CD4-positive, alpha-beta T cell treated with Interleukin-15 for 4 hours (primary cell): ENCODE measurements at places on chromosomes 1 and 21.

- DNase-seq: no peak
Measured at GRCh38 chr1:12477936-12478611, 139.9 kb downstream of the DHRS3 start.

- DNase-seq: no peak
Measured at GRCh38 chr1:198890214-198890930, 251.5 kb downstream of the PTPRC start.

DNA sequence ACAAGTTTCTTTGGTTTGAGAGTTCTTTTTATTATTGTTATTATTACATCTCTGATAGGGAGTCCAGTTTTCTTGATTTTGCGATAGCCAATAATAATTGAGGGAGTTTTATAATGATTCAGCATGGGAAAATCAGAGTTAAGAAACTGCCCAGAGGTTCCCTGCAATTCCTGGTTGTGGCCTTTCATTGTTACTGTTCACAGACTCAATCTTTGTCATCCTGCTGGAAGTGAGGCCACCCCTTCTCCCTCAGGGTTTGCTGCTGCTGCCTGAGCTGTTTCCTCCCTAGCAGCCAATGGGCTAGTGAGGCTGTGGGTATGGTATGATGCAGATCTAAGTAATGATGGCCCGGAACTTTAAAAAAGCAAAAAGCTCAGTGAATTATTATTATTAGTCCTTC is 50.2 kb upstream of the TACSTD2 start:
- DNase-seq: no peak

DNA sequence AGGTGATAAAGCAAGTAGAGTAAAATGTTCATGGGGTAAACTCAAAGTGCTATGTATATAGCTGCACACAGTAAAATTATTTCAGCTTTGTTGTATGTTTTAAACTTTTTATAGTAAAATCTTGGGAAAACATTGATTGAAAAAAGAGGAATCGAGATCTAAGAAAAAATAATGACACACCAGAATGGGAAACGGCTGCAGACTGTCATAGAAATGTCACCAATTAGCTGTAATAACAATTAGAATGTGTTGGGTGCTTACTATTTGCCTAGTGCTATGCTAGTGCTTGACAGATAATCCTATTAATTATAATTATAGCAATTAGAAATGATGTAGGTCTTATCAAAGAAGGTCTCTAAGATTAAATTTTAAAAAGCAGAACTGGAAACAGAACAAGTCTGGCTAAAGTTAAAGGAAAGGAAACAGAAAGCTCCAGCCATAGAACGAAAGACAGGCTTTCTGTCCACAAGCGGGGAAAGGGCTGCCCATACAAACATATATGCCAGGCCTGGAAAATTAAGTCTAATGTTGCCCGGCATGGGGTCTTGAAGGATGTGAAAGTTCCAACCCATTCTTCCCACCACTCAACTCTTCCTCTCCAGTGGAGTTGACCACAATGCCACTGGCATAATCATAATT is 5.0 kb downstream of the PCNX2 start:
- DNase-seq: no peak

DNA sequence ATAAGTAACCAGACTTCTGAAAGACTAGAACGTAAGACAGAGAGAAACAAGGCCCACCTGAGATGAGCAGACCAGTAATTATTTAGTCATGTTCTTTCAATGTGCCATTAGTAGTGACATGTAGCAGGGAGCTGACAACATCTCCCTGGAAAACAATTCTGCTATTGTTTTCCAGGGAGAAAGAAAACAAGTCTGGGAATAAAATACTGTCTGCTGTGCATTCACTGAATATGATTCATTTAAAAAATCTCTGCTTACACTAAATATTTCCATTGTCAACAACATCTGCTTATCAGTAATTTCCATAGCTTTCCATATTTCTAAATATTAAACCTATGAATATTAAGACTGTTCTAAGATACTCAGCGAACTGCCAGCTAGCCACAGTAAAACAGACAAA is 80.0 kb downstream of the VCAM1 start:
- DNase-seq: no peak

DNA sequence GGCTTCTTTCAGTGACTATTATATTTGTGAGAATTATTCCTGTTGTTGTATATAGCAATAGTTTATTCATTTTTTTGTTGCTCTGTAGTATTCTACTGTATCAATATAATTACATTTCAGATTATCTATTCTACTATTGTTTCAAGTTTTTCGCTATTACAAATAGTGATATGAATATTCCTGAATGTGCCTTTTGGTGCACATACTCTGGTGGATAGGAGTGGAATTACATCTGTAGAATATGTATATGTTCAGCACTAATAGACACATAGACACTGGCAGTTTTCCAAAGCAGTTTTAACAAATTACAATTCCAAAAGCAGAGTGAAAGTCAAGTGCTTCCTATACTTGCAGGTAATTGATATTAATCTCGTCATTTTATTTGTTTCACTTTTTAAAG is 696.2 kb upstream of the PRMT6 start:
- no peak for DNase-seq

DNA sequence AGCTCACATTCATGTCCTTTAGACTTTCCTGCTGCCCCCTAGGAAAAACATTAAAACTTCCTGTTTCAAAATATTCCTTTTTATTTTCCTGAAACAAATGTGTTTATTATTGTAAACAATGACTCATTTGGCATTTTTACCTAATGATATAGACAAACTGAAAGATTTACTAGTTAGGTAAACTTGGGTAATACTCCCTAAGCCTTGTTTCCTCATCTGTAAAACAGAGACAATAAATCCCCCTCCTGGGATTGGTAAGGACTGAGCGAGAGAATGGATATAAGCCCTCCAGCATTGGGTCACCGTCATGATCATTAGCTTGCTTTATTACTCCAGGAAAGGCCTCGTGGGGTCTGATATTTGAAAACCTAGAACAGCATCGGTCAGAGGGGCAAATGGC is 59.8 kb downstream of the LPAR3 start:
- DNase-seq: no peak

- no peak for DNase-seq
Measured at GRCh38 chr1:82377201-82377884, 576.6 kb downstream of the ADGRL2 start.

GRCh38 chr1:208083715-208084085 is 160.5 kb downstream of the PLXNA2 start:
- DNase-seq: no peak

GRCh38 chr1:63189677-63190076 is 132.7 kb upstream of the FOXD3 start:
- DNase-seq: no peak

DNA sequence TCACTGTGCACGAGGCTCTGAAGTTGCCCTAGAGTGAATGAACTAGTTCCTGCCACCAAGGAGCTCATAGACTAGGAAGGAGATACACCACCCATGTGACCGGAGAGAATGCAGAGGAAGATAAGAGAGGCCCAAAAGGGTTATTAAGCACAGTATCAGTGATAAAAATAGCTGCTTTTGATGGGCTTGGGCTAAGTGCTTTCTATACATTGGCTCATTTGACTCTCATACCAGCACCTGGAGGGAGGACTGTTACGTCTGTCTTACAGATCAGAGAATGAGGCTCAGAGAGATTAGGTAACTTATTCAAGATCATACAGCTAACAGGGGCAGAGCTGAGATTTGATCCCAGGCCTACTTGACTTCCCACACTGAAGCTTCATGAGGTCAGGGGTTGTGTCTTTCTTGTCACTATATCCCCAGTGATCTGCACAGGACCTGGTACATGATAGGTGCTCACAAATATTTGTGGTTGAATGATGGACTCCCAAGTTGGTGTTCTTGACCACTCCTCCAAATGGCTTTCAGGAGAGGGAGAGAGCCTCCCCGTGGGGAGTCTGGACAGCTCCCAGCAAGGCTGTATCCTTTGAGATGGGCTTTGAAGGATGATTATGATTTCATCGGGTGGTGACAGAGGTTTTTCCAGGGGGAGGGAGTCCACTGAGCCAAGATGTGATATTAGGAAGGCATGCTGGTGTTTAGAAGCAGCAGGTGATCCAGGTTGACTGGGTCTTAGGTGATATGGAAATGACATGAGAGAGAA is 14.4 kb downstream of the PPFIA4 start:
- no peak for DNase-seq

GRCh38 chr1:78411707-78412106 is 79.1 kb upstream of the PTGFR start:
- no peak for DNase-seq

- no peak for DNase-seq
Measured at GRCh38 chr1:4317207-4317606, 337.2 kb upstream of the AJAP1 start.

GRCh38 chr1:38612951-38613350 is 246.6 kb downstream of the RRAGC start:
- no peak for DNase-seq

- no peak for DNase-seq
Measured at GRCh38 chr1:78095593-78095992, 49.8 kb downstream of the GIPC2 start.

DNA sequence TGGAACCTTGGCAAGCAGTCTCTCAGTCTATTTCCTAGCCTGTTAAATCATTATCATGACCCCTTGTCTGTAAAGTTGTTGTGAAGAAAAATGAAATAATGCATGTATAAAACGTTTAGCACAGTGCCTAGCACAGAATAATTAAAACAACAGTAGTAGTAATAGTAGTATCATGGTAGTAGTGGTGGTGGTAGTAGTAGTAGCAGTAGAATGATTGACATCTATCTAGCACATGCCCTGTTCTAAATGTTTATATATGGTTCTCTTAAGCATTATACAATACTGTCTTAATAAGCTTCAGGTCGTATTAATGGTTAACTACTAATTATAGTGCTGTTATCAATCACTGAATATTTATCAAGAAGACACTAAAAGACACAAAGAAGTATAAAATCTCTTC is 46.7 kb downstream of the GPR3 start:
- DNase-seq: no peak

DNA sequence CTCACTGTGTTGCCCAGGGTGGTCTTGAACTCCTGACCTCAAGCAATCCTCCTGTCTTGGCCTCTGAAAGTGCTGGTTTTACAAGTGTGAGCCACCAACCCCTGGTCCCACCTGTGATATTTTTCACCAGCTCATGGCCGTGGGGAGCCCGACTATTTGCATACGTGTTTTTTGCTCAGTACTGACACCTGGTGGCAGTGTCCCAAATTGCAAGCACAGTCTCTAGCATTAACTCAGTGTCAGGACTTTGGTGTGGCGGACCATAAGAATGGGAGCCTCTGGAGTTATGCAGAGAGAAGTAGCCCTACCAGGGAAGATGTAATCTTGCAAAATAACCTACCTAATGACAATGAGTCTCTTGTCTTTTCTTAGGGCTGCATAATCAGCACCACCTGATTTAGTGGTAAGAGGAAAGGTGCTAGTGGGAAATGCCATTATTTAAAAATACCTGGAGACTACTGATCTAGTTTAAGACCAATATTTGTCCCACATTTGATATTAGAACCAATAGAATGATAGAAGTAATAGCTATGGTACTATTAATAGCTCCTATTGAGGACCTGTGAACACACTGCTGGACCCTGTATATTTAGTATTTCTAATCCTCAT is 305.4 kb downstream of the DISC1 start:
- DNase-seq: peak; percentile 15

- no peak for DNase-seq
Measured at GRCh38 chr1:221648201-221648600, 93.7 kb downstream of the DUSP10 start.

DNA sequence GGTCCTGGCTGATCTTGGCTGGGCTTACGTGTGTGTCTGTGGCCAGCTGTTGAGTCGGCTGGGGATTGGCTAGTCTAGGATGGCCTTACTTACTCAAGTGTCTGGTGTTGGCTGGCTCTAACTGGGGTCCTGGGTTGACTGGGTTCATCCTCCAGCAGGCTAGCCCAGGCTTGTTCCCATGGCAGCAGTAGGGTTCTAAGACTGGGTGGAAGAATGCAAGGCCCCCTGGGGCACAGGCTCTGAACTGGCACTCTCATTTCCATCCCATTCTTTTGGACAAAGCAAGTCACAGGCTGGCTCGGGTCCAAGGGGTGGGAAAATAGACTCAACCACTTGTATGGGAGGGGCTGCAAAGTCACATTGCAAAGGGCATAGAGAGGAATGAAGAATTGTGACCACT is 7.9 kb upstream of the OPRD1 start:
- no peak for DNase-seq

- DNase-seq: no peak
Measured at GRCh38 chr21:37233551-37234146, 33.5 kb downstream of the VPS26C start.

DNA sequence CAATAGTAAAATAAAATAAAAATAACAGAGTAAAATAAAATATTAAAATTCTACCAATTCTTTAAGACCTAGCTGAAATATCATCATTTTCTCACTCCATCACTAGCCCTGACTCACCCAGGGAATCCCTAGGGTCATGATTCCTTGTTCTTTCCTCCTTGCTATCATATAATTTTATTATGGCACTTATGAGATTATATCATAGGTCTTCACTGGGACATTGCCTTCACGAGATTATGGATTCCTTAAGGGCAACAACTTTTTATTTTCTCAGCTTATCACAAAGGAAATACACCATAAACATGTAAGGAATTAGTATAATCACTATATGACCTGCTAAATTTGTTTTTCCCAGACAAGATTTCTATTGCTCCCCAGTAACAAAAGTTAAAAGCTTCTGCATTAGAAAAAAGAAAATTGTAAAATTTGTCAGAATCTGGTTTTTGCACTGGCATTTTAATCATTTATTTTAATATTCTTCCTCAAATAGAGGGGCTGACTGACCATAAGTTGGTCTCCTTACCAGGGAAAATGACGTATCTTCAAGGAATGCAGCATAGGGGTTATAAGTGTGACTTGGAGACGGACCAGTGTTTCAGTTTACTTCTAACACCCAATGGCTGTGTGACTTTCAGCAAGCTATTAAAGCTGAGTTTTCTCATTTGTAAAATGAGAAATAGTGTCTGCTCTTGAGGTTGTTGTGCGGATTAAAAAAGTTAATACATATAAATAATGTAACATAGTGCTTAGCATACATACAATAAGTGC is 8.8 kb upstream of the CLCA4 start:
- DNase-seq: no peak

GRCh38 chr1:6183520-6183989 is 3.4 kb upstream of the CHD5 start:
- DNase-seq: no peak

GRCh38 chr1:79322511-79323027 is 316.0 kb upstream of the ADGRL4 start:
- no peak for DNase-seq

DNA sequence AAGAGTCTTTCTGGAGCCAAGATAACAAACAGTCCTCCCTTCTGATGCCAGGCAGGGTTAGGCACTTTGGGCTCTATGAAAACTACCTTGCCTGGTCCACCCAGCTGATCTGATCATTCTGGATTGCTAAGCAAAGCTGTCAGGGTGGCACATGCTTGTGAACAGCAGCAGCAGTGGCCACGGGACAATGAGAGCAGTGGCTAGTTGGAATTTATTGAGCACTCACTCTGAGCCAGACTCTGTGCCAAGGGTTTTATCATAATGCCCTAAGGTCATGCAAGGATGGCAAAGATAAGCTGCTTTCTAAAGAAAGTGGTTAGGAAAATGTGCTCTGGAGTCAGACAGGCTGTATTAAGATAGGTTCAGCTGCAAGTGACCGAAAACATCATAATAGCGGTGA is 390.4 kb upstream of the VAMP3 start:
- DNase-seq: no peak
